NCI-H1105 treated with DMSO at 0.1 percent for 48 hours (cell line): ENCODE measurements at places on chromosomes 6 and 20.

GRCh38 chr6:131654326-131654725, 17.2 kb downstream of the ENPP3 start:
- no peak for DNase-seq

DNA sequence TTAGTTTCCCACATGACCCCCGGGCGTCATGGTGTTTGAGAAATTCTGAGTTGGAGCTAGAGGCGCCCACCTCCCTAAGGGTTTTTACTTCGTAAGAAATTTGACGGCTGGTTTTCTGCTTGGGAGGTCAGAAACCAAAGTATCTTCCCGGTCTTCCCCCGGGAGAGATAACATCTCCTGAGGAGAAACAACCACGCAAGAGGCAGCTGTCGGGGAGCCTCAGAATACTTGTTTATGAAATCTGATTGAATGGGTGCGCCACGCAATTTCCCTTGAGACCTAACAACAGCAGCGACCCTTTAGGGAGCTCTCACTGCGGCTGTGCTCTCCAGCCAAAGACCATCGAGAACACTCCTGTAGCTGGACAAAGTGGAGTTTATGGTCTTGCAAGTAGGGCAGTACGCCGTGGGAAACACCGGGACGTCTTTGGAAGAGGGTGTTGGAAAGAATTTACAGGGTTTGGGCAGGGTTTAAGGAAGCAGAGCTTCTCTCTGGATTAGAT, 608 bp upstream of the EIF2S2 start:
- DNase-seq = peak; percentile 66

DNA sequence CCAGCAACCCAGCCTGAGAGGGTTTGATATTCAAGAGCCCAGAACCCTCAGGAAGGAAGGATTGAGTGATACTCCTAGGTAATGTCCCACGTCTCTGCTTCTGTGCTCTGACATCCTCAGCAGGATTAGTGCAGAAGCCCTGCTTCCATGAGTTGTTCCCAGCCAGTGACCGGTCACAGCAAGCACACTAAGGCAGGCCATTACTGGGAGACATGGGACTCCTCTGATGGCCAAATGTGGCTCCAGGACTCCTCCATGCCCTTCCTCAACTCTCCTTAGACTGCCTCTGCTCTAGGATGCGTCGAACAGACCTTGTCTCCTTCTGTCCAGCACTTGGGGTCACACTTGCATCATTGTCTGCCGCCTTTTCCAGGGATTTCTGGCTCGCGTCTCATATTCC, 7.6 kb downstream of the HLA-A start:
- no peak for DNase-seq

GRCh38 chr20:47508278-47508677, 6.6 kb downstream of the NCOA3 start:
- DNase-seq = no peak

DNA sequence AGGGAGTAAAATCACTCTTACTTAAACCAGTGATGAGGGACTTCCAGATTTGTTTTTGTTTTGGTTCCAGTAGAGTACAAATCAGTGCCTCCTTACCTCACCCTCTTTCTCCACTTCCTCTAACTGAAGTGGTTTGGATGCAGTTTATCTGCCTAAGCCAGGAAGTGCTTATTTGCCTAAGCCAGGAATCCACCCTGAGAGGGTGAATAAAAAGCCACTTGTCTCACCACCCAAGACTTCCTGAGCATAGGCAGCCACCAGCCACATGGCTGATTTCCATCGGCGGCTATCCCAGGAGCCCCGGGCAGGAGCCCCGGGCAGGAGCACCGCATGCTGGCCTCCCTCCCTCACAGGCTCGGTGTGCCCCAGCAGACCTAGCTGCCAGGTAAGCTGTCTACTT, 12.0 kb downstream of the LRP11 start:
- no peak for DNase-seq

GRCh38 chr6:149859938-149860337, 4.2 kb downstream of the LRP11 start:
- DNase-seq = no peak

DNA sequence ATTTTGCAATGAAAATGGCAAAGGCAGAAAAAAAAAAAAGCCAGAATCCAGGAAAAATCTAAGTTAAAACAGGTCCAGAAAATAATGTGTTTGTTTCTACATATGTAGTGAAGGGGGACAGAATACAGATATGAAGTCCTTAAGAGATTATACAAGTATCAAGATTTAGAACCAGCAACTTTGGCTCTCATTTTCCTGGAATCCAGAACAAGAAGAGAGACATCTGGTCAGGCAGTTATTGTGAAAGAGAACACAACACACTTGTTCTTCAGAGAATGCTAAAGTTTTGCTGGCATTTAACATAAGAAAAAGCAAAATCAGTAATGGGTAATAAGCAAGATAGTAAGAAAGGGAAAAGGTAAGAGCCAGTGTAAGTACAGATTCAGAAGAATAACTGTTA, 21.1 kb downstream of the BAG2 start:
- DNase-seq = no peak

- no peak for DNase-seq
Measured at GRCh38 chr6:136467186-136467585, 83.0 kb downstream of the MAP7 start.

DNA sequence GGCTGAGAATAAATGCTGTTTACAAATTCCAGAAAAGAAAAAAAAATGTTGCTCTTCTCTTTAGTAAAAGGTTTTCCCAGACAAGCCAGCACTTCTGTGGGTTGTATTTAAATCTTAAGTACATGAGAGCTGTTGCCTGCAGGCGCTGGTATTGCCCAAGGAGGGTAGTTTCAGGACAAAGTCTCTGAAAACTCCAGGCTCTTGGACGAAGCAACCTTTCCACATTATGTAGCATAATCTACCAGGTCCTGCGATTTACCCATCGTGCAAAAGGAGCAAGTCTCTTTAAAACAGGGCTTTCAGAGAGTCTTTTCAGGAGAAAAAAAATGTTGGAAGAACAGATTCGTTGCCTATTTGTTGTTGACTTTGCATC, 65.6 kb downstream of the PLG start:
- no peak for DNase-seq

DNA sequence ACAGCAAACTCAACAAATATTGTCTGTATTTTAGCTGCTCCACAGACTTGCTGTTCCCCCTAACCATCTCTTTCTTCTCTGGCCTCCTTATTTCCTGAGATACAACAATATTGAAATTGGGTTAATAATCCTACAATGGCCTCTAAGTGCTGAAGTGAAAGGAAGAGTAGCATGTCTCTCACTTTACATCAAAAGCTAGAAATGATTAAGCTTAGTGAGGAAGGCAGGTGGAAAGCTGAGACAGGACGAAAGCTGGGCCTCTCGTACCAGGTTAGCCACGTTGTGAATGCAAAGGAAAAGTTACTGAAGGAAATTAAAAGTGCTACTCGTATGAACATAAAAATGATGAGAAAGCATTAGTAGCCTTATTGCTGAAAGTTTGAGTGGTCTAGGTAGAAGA, 63.8 kb downstream of the ELOVL5 start:
- DNase-seq = no peak

DNA sequence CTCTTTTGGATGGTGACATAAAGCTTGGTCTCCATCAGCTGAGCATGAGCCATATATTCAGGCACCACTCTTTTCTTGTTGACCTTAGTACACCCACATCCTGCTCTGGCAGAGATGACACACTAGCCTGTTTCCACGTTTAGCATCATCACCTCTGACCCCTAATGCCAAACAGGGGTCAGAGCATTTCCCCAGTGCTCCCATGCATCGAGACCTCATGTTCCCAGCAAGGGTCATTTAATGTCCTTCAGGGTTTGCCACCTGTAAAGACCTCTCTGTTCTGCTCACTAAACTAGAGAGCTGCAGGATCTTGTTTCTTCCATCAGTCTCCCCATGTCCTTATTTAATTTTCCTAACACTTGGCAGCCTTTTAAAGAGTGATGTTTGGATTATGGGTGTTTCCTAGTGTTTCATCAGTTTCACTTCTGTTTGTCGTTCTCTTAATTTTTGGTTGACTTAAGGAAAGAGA, 97.5 kb downstream of the AIG1 start:
- DNase-seq = no peak

GRCh38 chr6:98932381-98932780, 15.4 kb downstream of the FBXL4 start:
- DNase-seq = no peak

DNA sequence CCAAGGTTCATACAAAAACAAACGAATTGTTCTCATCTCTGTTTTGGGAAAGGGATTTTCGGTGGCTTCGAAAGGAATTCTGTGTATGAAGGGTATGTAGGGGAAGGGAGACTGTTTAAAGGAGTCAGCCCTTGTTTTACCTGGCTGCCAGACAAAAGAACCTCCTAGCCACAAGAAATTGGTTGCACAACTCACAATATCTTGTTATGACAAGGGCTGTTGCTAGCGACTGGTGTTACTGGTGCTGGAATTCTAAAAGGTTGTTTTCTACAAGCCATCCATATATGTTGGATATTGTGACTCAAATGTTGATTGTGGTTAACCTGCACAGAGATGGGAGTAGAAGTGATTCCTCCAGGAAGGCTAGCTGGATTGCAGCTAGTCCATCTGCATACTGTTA, 34.6 kb upstream of the CITED2 start:
- DNase-seq = no peak

DNA sequence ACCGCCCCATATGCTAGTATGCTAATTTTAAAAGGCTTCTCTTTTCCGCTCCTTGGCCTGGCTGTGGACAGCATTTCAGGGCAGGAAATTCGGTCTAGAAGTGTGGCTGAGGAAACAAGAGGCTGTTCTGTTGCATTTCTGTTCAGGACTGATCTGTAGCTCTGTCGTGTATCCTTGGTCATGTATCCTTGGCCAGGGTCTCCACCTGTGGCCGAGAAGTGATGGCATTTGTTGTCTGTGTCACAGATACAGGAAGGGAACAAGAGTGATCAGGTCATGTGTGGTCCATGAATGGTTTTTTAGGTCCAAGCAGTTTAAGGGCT, 300.5 kb upstream of the SUPT3H start:
- DNase-seq = no peak

DNA sequence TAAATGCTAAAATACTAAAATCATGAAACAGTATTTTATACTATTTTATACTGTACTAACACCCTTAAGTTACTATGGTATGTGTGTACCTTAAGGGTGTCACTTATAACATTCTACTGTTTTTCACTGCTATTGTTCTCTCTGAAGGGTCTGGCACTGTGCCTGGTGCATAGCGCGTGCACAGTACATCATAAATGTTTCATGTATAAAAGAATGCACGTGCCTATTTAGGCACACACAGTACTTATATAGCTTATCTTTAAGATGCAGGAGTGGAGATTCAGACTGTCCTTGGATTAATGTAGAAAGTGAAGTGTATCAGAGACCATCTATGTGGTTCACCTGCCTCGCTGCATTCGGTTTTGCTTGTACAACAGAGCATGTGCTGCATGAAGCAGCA, 64.0 kb upstream of the SGK1 start:
- peak; percentile 15 for DNase-seq

GRCh38 chr6:22610127-22610526, 40.8 kb downstream of the HDGFL1 start:
- no peak for DNase-seq

DNA sequence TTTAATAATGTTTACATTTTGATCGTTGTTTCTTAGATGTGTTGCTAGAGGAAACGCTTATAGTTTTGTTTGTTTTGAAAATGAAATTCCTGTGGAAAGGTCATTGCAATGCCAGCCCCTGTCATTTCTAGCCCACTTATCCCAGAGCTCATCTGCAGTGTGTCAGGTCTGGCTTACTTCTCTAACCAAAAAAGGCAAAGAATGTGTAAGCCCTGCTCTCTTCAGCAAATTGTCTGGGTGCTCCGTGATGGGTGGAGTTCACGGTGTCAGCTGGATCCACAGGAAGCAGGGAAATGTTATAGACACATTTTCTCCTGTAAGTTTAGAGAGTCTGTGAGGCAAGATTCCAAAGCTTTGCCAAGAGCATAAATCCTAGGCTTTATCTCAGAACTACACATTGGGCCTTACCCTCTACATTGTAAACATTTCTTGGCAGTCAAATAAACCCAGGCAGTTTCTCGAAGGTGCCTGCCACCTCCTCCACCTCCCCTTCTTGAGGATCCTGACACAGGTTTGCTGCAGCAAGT, 50.9 kb downstream of the RPRD1B start:
- DNase-seq = no peak

DNA sequence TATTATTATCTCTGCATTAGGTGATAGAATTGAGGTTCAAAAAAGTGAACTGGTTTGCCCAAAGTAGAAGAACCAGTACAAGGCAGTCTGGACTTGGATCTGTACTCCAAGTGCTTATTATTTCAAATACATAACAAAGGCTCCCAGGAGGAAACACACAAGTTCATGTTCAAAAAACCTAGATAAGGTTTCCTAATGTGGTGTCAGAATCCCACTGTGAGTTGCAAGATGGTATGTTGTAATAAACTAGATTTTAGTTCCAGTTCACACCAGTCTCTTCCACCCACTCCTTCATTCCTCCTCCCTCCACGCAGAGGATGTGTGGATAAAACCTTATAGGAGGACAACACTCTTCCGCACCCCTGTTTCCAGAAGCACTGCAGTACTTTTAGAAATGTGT, 42.8 kb downstream of the KIAA0319 start:
- no peak for DNase-seq

- no peak for DNase-seq
Measured at GRCh38 chr6:144528743-144529425, 243.7 kb downstream of the UTRN start.

- no peak for DNase-seq
Measured at GRCh38 chr6:28117386-28118050, 6.9 kb upstream of the ZSCAN16 start.

GRCh38 chr6:141056945-141057625, 1075.6 kb upstream of the GJE1 start:
- no peak for DNase-seq

DNA sequence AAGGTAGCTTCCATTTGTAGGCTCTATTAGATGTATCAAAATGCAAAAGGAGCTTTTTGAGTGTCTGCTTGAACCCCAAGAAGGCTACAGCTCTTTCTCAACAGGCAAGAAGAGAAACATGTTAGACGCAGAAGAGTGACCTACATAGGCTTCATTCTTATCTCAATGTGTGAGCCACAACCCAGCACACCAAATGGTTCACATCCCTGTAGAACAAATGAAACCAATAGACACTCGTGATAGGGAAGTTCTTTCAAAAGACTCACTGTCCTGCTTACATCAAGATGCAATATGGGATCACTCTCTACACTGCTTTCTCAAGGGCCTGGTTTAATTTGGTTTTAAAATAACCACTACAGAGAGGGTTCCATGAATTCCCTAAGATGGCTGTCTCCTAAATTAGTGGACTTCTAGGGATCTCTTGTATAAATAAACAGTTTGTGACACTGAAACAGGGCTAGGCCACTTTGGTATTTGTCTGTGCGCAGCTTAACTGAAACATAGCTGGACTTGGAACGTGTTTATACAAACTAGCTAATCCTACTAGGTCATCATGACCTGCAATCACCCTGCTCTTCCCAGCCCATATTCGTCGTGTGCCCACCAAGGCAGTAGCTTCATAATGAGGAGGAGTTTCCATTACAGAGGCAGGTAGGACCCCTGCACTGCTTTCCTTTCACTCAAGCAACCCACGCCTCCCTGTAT, 225.4 kb upstream of the PREP start:
- DNase-seq = no peak

- DNase-seq = no peak
Measured at GRCh38 chr20:47317127-47317895, 39.2 kb downstream of the ZMYND8 start.

GRCh38 chr20:33433465-33434234, 9.9 kb downstream of the SNTA1 start:
- DNase-seq = no peak
